ENCODE measurements at places on chromosomes 4 and X. TPM values are rescaled to one million over a fixed set of nuclear protein-coding genes. Genes with fewer than 3 reads are reported as not detected.

NPY2R gene
- total RNA-seq = 0.41 TPM

DNA sequence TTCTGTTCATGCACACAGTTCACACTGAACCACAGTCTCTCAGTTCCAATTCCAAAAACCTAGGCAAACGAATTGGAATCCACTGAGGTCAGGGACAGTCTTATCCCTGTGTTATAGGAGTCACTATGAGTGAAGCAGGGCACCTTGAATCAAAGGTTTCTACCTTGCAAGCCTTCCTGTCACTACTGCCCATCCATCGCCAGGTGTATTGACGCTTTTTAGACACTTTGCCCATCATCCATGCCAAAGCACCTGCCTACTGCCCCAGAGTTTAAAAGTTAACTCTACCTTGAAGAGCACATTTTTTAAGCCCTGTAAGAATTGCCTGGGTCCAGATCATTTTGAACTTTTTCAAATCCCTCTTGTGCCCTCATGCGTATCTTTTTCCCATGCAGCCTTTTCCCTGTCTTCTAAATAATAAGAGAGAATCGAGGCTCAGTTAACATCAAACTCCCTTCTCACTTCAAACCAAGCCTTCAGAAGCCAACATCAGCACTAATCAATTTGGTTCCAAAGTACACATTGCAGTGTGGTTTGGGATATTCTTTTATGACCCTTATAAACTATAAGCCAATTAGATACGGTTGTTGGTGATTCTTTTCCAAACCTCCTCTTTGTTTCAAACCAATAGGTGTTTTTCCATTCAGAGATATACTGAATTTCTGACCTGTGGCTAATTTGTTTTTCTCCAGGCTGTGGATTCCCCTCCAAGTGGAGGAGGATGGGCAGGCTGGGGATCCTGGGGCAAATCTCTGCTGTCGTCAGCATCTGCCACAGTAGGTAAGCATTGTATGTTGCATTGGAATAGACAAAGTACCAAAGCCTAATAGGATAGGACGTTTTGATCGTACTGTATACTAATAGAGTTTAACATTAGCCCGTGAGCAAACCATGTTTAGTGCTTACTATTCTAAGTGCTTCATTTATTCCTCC lies 23.7 kb downstream of the FAM114A1 start:
- no peak overlapping the region for H3K4me3 ChIP-seq
- H3K27me3 ChIP-seq = no peaks in the 10 kb centered on the region
- H3K36me3 ChIP-seq = no peaks in the 10 kb centered on the region

GRCh38 chrX:131544218-131544617 lies 344 bp downstream of the OR13H1 start:
- no peak overlapping the region for H3K27ac ChIP-seq
- no peaks in the 10 kb centered on the region for H3K4me1 ChIP-seq
- H3K27me3 ChIP-seq = no peaks in the 10 kb centered on the region
- no peaks in the 10 kb centered on the region for H3K36me3 ChIP-seq

ZAR1 gene
- total RNA-seq = 0.78 TPM

ZXDB gene
- total RNA-seq = 6.7 TPM

DNA sequence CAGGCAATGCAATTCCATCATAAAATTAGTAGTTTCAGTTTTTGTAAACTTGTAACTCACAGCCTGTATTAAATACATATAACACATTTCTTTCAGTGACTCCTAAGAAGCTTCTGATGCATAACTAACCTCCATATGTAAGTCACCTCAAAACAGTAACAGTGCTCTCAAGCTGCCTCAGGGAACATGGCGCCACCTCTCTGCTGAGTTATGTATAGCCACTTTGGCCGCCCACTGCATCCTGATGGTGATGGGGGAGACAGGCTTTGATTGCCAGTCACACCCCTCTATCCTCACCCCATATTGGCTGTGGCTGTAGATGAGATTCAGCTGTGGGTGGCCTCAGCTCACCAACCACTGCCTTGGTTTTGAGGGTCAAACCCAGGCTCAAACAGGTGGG lies 54.3 kb downstream of the LRBA start:
- no peaks in the 10 kb centered on the region for H3K27me3 ChIP-seq
- H3K36me3 ChIP-seq = no peaks in the 10 kb centered on the region
- H3K27ac ChIP-seq = no peak overlapping the region
- DNase-seq = peak; percentile 57
- H3K4me3 ChIP-seq = no peak overlapping the region

DNA sequence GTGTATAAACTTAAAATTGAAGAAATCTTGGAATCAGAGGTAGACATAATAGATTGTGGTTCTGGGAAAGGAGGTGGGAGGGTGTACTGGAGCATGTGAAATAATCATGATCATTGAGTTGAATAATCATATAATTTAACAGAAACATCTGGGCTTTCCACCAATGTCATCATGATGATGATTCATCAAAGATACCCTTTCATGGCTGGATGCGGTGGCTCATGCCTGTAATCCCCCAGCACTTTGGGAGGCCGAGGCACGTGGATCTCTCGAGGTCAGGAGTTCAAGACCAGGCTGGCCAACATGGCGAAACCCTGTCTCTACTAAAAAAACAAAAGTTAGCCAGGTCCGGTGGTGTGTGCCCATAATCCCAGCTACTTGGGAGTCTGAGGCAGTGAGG lies 6.7 kb upstream of the RUFY3 start:
- H3K4me1 ChIP-seq = no peaks in the 10 kb centered on the region
- H3K36me3 ChIP-seq = no peaks in the 10 kb centered on the region
- no peaks in the 10 kb centered on the region for H3K27me3 ChIP-seq
- no peak overlapping the region for H3K27ac ChIP-seq
- no peak overlapping the region for H3K4me3 ChIP-seq
- no peak for DNase-seq

GRCh38 chr4:55554453-55555030 lies 7.8 kb upstream of the CLOCK start:
- H3K27ac ChIP-seq = no peak overlapping the region
- DNase-seq = no peak
- no peaks in the 10 kb centered on the region for H3K27me3 ChIP-seq

GRCh38 chrX:142637206-142637605 lies 388.5 kb upstream of the SPANXN4 start:
- H3K4me3 ChIP-seq = no peak overlapping the region
- H3K27me3 ChIP-seq = no peaks in the 10 kb centered on the region
- H3K4me1 ChIP-seq = no peaks in the 10 kb centered on the region
- H3K27ac ChIP-seq = no peak overlapping the region

SPANXA2 gene
- not detected for total RNA-seq

GABRG1 gene
- 0.36 TPM for total RNA-seq

- H3K4me3 ChIP-seq = no peak overlapping the region
- no peak overlapping the region for H3K27ac ChIP-seq
- H3K27me3 ChIP-seq = no peaks in the 10 kb centered on the region
- no peaks in the 10 kb centered on the region for H3K36me3 ChIP-seq
Observed at GRCh38 chr4:141810038-141810711, 173.8 kb downstream of the IL15 start.

MAGEB1 gene
- not detected for total RNA-seq

SUPT20HL2 gene
- not detected for total RNA-seq

- no peaks in the 10 kb centered on the region for H3K36me3 ChIP-seq
- no peak overlapping the region for H3K4me3 ChIP-seq
- no peak overlapping the region for H3K27ac ChIP-seq
- no peaks in the 10 kb centered on the region for H3K4me1 ChIP-seq
Observed at GRCh38 chr4:14807856-14808255, 194.4 kb upstream of the CPEB2 start.

DNA sequence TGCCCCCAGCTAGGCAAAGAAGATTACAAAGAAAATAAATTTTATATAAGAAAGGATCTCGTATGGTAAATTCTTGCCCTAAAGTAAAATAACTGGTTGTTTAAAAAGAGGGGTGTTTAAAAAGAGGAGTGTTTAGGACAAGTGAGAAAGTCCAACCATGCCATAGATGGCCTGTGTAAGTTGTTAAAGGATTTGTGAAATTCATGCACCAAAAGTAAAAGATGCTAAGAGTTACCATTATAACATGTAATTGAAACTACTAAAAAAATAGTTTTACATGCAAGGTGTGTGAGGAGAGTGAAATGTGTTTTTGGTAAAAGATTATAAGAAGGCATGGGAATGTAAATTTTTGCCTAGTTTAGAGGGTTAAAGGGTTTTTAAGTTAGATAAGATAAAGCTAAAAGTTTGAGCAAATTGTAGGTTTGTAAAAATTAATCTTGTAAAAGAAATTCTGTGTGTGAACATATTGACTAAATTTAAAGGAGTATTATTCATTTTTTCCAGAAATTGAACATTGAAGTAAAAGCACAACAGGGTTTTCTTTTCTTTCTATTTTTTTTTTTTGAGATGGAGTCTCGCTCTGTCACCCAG lies 20.1 kb downstream of the HTT-AS start:
- no peaks in the 10 kb centered on the region for H3K27me3 ChIP-seq
- no peak overlapping the region for H3K4me3 ChIP-seq
- no peaks in the 10 kb centered on the region for H3K36me3 ChIP-seq
- H3K4me1 ChIP-seq = no peaks in the 10 kb centered on the region
- no peak overlapping the region for H3K27ac ChIP-seq

GRCh38 chr4:162410854-162411253 lies 247.1 kb upstream of the FSTL5 start:
- no peak overlapping the region for H3K4me3 ChIP-seq
- H3K27me3 ChIP-seq = no peaks in the 10 kb centered on the region
- no peak overlapping the region for H3K27ac ChIP-seq
- no peaks in the 10 kb centered on the region for H3K4me1 ChIP-seq
- DNase-seq = no peak

- no peak for DNase-seq
- no peak overlapping the region for H3K4me3 ChIP-seq
- H3K36me3 ChIP-seq = no peaks in the 10 kb centered on the region
- H3K27ac ChIP-seq = no peak overlapping the region
Observed at GRCh38 chr4:148196164-148196563, 246.1 kb downstream of the NR3C2 start.

SLC7A11 gene
- total RNA-seq = 15.6 TPM

Measured in H1 (cell line).